ENCODE measurements at places on chromosomes 5 and 9. TPM values are rescaled to one million over a fixed set of nuclear protein-coding genes. Genes with fewer than 3 reads are reported as not detected.

DNA sequence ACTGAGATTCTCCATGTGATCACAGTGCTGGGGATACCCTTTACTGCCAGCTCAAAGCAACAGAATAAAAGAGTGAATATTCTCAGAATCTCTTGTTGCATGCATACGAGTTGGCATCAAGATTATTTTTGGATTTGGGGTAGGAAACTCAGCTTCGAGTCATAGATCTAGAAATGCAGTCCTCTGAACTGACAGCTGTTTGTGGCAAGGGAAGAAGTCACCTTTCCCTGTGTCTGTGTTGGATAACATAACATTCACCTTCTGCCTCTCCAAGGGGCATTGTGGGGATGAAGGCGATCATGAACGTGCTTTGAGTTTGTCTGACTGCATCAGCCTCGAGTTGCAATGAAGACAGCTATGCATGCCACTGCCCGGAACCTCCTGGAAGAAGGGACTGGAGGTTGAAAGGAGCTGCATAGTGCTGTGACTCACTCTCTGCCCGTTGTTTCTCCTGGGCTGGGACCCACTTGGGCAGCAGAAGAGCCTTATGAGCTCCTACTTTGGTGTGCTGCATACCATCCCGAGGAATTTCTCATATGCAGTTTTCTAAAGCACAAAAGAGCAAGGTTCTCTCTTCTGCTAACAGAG is 231.7 kb downstream of the ARHGAP26 start:
- peak; percentile 80 for DNase-seq

Gene PSMB7
- 557 TPM for total RNA-seq

GRCh38 chr5:52804387-52804791 is 16.7 kb downstream of the ITGA1 start:
- no peak for DNase-seq

DNA sequence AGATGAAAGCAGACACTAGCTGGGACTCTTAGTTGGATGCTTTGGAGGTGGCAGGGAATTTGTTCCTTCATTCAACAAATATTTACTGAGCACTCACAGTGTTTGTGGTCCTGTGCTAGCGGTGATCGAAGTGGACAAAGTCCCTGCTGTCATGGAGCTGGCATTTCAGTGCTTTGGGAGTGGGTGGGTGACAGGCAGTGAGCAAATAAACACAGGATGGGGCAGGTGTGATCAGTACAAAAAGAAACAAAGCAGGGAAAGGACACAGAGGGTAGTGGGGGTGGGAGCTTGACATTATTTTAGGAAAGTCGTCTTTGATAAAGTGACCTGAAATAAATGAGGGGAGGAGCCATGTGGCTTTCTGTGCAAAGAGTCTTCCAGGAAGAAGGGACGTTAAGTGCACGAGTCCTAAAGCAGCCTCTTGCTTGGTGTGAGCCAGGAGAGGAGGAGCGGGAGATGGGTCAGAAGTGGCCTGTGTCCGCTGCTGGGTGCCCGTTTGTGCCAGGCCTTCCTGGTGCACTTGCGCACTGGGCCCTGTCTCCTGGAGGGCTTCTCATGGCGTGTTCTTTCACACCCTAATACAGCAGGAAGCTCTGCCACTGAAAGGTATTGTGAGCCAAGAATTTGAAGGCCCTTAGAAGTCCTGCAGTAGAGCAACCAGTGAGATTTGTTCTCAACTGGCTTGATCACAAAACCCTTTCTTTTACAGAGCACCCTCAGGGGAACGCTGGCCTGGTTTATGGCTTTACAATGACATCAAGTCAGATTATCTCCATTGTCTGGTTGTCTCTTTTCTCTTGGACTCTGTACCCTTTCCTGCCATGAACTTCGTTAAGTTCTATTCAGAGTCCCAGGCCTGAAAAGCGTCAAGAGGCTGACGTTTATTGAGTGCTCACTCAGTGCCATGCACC is 14.8 kb downstream of the NDST1 start:
- DNase-seq = no peak

Gene PCDHGA1
- total RNA-seq = 0.34 TPM

DNA sequence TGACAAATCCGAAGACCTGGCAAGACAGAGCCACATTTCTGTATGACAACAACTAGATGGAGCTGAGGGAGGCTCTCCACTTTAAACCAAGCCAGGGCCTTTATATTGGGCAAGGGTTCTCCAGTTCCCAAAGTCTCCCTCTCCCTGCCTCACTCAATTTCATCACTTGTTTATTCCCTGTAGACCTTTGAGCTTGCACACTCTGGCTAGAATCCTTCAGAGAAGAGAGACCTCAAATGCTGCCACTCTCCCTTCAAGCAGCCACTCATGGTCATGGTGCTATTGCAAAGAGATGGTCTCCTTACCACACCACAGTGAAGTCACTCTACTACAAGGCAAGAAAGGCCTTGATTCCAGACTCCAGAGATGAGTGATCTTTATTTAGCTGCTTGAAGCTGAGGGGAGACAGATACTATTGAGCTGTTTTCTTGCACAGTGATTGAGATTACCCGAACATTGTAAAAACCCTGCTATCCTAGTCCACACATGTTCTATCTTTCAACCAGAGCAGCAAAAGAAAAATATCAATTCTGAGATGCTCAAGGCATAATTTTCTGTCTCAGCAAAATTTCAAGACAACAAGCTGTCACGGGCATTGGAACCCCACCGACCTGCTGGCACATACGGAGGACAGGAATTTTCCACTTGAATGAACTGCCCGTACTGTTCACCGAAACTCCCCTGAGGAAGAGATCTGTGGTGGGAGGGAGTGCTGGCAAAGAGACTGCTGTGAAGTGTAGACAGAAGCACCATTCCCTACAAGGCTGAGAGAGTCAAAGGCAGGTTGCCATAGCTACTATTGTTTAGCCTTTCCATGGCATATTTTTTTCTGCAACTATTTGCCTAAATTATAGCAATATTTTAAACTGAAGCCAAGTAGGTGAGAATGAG is 81.1 kb downstream of the CDO1 start:
- no peak for DNase-seq

Gene FOXD4
- total RNA-seq = not detected

Gene SLC45A2
- not detected for total RNA-seq

Gene NUTM2G
- under 0.01 TPM for total RNA-seq

Gene SLC6A3
- total RNA-seq = not detected

Gene AQP3
- total RNA-seq = 3.5 TPM

DNA sequence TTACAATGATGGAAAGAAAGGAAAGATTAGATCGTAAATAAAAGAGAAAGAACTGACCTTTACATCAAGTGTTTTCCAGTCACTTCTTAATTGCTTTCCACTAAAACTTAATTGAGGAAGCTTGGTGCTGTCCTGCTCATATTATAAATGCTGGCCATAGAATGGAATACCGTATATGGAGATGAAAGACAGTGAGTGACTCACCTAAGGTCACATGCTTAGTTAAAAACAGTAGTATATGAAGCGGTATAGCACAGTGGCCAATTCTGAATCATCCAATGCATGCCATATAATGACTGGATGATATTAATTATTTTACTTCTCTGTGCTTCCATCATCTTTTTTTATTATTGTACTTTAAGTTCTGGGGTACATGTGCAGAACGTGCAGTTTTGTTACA is 482.4 kb upstream of the SGCD start:
- DNase-seq = no peak

- no peak for DNase-seq
Observed at GRCh38 chr5:118185018-118185417, 803.3 kb downstream of the DTWD2 start.

GRCh38 chr5:55159763-55160492 is at the start of gene GPX8:
GPX8 (plus strand) TSS chr5:55160171; CDS start chr5:55160193, 22 bp downstream.
- DNase-seq = peak; percentile 85

DNA sequence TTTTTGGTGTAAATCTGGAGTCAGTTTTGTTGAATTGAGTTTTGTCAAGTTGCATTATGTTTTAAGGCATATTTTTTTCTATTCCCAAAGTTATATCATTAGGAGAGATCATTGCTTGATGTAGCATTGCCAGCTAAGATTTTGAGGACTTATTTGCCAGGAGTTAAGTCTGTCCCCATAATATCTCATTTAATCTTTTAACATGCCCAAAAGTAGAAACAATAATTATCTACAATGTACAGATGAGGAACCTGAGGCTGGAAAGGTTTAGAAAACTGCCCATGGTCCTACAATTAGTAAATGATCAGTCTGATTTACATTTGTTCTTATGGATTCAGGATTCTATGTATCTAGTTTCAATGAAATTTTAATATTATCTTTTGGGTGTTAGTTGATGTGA is 4.7 kb downstream of the NIPBL start:
- no peak for DNase-seq

DNA sequence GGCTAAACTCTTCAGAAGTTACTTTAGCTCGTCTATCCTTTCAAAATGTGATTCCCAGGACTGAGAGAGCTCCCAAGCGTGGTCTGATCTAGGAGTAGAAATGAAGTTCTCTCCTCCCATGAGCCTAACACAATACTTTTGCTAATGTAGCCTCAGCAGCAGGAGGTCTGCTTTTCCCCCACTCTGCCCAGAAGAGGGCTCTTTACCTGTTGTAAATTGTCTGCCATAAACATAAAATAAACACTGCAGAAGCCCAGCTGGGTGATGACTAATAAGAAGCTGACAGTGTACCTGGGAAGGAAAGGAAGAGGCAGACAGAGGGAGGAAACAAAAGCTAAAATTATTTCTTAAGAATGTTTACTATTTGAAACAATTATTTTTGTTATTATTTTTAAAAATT is 15.4 kb downstream of the SLC36A3 start:
- DNase-seq = no peak

DNA sequence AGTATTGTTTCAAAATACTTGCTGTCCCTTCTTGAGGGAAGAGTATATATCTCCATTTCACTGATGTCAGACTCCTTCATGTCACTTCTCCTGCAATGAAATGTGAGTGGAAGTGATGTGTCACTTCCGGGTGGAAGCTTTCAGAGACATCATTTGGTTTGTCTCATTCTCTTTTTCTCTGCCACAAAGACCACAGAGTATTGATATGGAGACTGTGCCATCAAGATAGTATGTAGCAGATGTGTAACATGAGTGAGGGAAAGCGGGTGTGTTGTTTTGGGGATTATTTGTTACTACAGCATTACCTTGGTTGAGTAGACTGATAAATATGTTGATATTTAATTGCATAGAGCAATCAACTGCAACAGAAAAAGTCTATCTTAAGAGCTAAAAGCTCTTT is 169.8 kb downstream of the FBXL7 start:
- no peak for DNase-seq

Gene CCDC171
- total RNA-seq = 0.57 TPM

Gene SOHLH1
- not detected for total RNA-seq

- DNase-seq = no peak
Observed at GRCh38 chr5:137283801-137284200, 215.3 kb downstream of the SPOCK1 start.

Gene EPB41L4B
- 12.9 TPM for total RNA-seq

GRCh38 chr9:130053504-130054324 is at the start of gene GPR107:
GPR107 (plus strand) TSS chr9:130053906; CDS start chr9:130053933, 27 bp downstream.
- peak; percentile 87 for DNase-seq

Gene CSF2
- 16.4 TPM for total RNA-seq

GRCh38 chr9:134525841-134526583 is 115.6 kb upstream of the COL5A1 start:
- DNase-seq = no peak

DNA sequence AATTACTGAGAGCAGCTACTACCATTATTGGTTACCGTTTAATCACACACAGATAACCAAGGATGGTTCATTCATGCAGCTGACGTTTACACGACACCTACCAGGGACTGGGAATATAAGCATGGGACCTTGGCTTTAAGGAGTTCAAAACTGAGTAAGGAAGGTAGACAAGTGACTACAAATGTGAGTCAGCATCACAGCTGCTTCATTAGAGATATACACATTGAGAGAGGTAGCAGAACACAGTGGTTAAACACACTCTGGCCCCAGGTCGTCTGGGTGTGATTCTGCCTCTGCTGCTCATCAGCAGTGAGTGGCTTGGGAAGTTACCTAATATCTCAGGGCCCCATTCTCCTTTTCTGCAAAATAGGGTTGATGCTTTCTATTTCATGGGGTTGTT is 268.6 kb downstream of the NR3C1 start:
- peak; percentile 50 for DNase-seq

DNA sequence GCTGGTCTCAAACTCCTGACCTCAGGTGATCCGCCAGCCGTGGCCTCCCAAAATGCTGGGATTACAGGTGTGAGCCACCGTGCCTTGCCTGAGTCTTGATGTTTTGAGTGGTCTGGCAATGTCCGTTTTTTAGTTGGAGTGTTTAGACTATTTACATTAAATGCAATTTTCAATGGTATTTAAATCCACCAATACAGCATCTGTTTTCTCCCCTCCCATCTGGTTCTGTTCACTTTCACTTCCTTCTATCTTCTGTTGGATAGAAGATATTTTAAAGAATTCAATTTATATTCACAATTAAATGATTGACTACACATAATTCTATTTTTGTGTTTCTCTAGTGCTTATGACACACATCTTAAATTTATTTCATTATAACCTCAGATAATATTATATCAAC is 26.0 kb upstream of the PCAT7 start:
- DNase-seq = no peak

GRCh38 chr5:135246923-135247795 is 151.9 kb downstream of the MACROH2A1 start:
- DNase-seq = peak; percentile 95

Gene TAF11L5
- total RNA-seq = not detected

DNA sequence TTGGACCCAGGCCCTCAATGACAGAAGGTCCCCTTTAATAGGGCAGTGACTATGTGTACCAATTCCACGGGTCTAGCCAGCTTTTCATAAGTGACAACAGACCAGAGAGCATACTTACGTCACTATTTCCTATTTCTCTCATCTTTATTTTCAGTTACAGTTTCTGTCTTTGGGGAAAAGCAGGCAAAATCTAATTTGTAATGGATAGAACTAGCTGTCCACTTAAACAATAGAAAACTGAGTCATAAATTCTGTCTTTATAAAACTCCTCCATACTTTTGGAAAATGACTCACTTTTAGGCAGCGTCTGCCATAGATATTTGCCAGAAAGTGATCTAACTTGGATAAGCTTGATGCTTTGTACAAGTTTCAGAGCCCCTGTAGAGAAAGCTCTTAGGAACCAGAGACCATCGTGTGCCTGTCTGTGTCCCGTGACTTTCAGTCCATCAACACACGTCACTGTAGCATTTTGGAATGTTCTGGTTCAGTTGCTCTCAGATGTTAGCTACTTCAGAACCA is 101.9 kb downstream of the F2RL2 start:
- DNase-seq = peak; percentile 39

GRCh38 chr5:117454716-117455212 is 880.1 kb upstream of the SEMA6A start:
- DNase-seq = peak; percentile 3

Gene FYB1
- total RNA-seq = not detected

DNA sequence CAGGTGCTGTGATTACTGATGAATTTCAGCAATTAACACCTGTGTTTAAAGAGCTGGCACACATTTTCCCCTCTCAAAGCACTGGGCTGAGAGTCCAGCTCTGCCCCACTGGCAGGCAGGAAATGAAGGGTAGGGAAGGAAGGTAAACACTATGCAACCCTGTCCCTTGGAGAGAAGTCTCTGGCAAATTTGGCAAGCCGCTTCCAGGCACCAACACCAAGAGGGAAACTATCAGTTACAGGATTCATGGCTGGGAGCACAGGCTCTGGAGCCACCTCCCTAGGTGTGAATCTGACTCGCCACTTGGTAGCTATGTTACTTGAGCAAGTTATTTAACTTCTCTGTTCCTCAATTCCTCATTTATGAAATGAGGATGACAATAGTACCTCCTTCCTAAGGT is 3.3 kb downstream of the ANKS6 start:
- DNase-seq = no peak

- DNase-seq = no peak
Observed at GRCh38 chr5:76332611-76333205, 70.4 kb upstream of the IQGAP2 start.

Gene PCDHB5
- total RNA-seq = 20.6 TPM

Gene TPD52L3
- total RNA-seq = not detected

- DNase-seq = no peak
Observed at GRCh38 chr5:6611334-6612256, 21.2 kb downstream of the NSUN2 start.

All from Daoy (cell line).